Activated naive CD4-positive, alpha-beta T cell treated with anti-CD3 and anti-CD28 coated beads for 36 hours (primary cell): ENCODE measurements at places on chromosomes 2 and 18. TPM values are rescaled to one million over a fixed set of nuclear protein-coding genes. Genes with fewer than 3 reads are reported as not detected.

DNA sequence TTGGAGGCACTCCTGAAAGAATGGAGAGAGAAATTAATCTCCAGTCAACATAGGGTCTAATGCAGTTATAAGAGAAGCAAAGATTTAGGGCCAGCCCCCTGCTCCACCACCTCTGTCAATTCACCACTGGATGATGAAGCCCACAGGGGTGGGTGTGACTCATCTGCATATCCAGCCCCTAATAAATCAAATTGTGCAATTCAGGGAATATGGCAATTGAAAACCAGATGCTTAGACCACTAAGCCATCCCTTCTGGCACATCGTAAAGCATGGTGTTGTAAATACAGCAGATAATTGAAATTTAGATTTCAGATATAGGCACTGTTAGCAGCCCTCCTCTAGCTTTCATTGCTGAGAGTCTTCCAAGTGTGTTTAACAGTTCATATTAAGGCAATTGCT is 541.4 kb downstream of the PARD3B start:
- no peak overlapping the region for H3K4me3 ChIP-seq
- H3K36me3 ChIP-seq, result no peaks in the 10 kb centered on the region
- H3K27ac ChIP-seq, result no peak overlapping the region
- H3K27me3 ChIP-seq, result no peaks in the 10 kb centered on the region
- DNase-seq, result no peak

- no peak for DNase-seq
- no peak overlapping the region for H3K4me3 ChIP-seq
- H3K4me1 ChIP-seq, result no peaks in the 10 kb centered on the region
- H3K27me3 ChIP-seq, result no peaks in the 10 kb centered on the region
- no peaks in the 10 kb centered on the region for H3K36me3 ChIP-seq
- H3K27ac ChIP-seq, result no peak overlapping the region
These were observed 151.5 kb upstream of the MAP3K20 start for GRCh38 chr2:172924097-172924660.

The PTPRN gene
- not detected for total RNA-seq

The ACTG2 gene
- not detected for total RNA-seq

The CENPA gene
- 43.6 TPM for total RNA-seq
